ENCODE measurements at places on chromosomes 1 and 21. TPM values are rescaled to one million over a fixed set of nuclear protein-coding genes. Genes with fewer than 3 reads are reported as not detected.
A peak's percentile ranks its signal among the peaks of the same experiment; 100 is the strongest.

KRTAP13-2 gene
- not detected for total RNA-seq

HAO2 gene
- not detected for total RNA-seq

MTARC1 gene
- 37.6 TPM for total RNA-seq

FCRL6 gene
- 2.3 TPM for total RNA-seq

GRCh38 chr1:24972221-24972914, 42.3 kb upstream of the RUNX3 start:
- H3K4me1 ChIP-seq, result no peaks in the 10 kb centered on the region
- H3K27ac ChIP-seq, result no peak overlapping the region
- DNase-seq, result no peak
- no peaks in the 10 kb centered on the region for H3K36me3 ChIP-seq
- H3K27me3 ChIP-seq, result peaks cover 10% of the 10 kb centered on the region

DNA sequence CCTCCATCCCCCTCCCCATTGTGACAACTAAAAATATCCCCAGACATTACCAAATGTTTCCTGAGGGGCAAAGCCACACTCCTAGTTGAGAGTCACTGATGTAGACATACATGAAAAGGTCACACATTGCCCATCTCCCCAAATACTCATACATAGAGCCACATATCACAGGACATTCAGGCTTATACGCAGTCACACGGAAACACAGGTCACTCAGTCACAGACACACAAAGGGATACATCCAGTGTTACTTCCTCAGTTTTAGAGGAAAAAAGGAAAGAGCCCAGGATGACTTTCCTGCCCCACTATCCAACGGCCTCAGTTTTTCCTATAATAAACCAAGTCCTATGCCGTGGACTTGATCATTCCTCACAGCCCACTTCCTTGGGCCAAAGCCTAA, 1.9 kb downstream of the SLC39A1 start:
- peaks cover 73% of the 10 kb centered on the region for H3K4me1 ChIP-seq
- H3K27ac ChIP-seq, result peak overlapping the region; percentile 96
- DNase-seq, result no peak
- H3K36me3 ChIP-seq, result peaks cover 28% of the 10 kb centered on the region

- H3K27me3 ChIP-seq, result no peaks in the 10 kb centered on the region
- DNase-seq, result no peak
- H3K4me3 ChIP-seq, result no peak overlapping the region
- no peak overlapping the region for H3K27ac ChIP-seq
- no peaks in the 10 kb centered on the region for H3K36me3 ChIP-seq
Measured at GRCh38 chr1:63255153-63255552, 67.2 kb upstream of the FOXD3 start.

- H3K4me3 ChIP-seq, result no peak overlapping the region
- no peaks in the 10 kb centered on the region for H3K27me3 ChIP-seq
- H3K4me1 ChIP-seq, result peaks cover 65% of the 10 kb centered on the region
- DNase-seq, result no peak
- peaks cover 41% of the 10 kb centered on the region for H3K36me3 ChIP-seq
Measured at GRCh38 chr1:65056234-65056633, 89.9 kb upstream of the JAK1 start.

GRCh38 chr1:107946794-107947193, 18.2 kb downstream of the VAV3 start:
- H3K36me3 ChIP-seq, result no peaks in the 10 kb centered on the region
- DNase-seq, result no peak
- no peaks in the 10 kb centered on the region for H3K27me3 ChIP-seq
- no peak overlapping the region for H3K4me3 ChIP-seq
- peaks cover 3% of the 10 kb centered on the region for H3K4me1 ChIP-seq
- H3K27ac ChIP-seq, result no peak overlapping the region

Data from lower lobe of right lung (tissue), 2 donors.